Activated naive CD4-positive, alpha-beta T cell (primary cell): ENCODE measurements at places on chromosomes 5 and 9.

- DNase-seq, result no peak
Observed at GRCh38 chr5:153439130-153439529, 51.3 kb upstream of the GRIA1 start.

DNA sequence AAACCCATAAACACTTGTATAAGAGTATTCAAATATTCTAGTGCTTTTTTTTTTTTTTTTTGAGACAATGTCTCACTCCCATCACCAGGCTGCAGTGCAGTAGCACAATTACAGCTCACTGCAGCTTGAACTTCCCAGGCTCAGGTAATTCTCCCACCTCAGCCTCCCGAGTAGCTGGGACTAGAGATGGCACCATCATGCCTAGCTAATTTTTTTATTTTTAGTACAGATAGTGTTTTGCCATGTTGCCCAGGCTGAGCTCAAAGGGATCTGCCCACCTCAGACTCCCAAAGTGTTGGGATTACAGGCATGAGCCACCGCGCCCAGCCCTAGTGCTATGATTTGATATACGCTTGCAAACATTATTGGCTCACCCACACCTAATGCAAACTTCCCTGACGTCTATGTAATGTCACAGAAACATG lies 11.8 kb downstream of the IL6ST start:
- DNase-seq, result no peak

DNA sequence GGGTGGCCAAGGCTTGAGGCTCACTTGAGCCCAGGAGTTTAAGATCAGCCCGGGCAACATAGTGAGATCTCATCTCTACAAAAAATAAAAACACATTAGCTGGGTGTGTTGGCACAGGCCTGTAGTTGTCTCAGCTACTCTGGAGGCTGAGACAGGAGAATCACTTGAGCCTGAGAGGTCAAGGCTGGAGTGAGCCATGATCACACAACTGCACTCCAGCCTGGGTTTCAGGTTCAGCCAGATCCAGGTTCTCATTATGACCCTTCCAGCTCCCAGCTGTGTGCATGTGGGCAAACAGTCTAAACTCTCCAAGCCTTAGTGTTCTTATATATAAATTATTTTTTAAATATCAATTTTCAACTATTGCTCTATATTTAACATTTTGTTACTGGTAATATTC lies 67.9 kb downstream of the ALDH7A1 start:
- no peak for DNase-seq

DNA sequence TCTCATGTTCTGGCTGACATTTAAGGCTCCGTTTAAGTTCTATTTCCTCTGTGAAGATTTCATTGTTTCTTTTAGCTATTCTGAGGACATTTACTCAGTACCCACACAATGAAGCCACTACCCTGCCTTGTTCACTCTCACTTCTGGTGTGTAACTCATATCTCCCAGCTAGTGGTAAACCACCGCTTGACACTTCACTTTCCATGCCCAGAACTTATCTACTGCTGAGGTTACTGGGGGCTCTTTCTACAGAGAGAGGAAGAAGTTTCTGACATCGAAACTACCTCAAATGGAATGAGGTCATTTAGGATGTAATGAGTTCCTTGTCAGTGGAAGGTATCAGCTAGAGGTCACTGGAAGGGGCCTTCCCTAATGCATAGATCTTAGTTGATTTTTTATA lies 501.5 kb downstream of the DMAC1 start:
- DNase-seq, result no peak

- no peak for DNase-seq
Observed at GRCh38 chr5:9553561-9553960, 7.7 kb upstream of the SEMA5A start.

GRCh38 chr5:118862596-118862995 lies 125.8 kb downstream of the DTWD2 start:
- no peak for DNase-seq

DNA sequence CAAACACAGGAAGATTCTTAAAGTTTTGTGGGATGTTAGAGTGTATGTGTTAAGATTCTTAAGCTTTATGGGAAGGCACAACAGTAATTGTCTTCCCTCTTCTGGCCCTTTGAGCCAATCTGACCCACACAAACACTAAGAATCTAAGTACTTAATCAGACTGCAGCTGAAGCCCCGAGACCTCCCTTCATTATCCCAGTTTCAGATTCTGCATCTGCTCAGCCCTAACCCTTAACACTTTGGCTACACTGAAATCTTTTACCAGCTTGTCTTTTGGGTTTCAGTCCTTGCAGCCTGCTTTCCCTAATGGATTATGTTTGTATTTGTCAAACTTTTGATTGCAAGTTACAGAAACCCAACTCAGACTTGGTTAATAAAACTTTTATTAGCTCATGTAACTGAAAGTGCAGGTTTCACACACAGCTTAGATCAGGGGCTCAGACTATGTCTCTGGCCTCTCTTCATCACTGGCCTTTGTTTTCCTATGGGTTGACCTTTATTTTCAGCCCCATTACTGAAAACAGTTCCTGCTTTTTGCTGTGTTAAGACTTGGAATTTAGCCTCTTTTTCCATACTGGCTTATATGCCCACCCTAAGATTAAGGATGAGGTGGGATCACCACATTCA lies 71.5 kb downstream of the COX7C start:
- DNase-seq, result no peak

DNA sequence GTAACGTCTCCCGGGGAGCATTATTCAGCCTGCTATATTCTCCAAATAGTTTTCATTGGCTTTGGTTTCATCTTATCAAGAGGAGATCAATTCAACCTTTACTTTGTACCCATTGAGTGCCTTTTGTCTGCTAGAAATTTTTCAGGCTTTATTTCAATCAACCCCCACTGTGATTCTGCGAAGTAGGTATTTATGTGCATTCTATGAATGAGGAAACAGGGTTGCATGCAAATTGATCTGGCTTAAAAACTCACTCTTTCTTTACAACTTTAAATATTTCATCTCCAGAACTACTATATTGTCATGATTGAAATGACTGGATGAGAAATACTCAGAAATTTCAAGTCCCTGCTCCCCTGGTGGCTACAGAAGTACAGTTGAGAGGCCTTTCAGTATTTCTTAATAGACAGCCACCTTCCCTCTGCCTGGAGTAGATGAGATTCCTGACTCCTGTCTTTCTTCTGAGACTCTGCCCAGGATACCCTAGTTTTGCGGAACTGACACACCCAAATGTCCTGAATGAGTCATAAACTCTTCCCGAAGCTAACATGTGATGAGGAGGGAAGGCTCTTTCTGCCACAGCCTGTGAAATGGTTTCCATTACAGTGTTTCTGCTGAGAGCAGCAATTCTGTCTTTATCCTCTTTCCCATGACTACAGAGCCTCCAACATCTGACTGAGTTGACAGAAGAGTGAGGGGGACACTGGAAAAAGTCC lies 52.6 kb upstream of the TNC start:
- DNase-seq, result no peak

- DNase-seq, result no peak
Observed at GRCh38 chr5:58403822-58404433, 56.0 kb downstream of the PLK2 start.

GRCh38 chr5:50855001-50855400 lies 188.6 kb downstream of the PARP8 start:
- no peak for DNase-seq

DNA sequence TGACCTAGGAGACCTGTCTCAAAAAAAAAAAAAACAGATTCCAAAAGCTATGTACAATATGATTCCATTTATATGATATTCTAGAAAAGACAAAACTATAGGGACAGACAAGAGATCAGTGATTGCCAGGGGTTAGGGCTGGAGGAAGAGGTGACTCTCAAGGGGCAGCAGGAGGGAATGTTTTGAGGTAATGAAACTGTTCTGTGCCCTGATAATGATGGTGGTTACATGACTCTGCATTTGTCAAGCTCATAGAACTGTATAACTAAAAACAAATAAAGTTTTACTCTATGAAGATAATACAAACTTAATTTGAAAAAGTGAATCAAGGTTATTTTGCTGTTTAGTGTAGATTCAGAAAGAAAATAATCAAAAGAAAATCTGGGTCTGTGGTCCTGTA lies 125.3 kb upstream of the IQGAP2 start:
- no peak for DNase-seq

- no peak for DNase-seq
Observed at GRCh38 chr9:126569036-126569435, 44.7 kb upstream of the LMX1B start.

GRCh38 chr9:136282272-136282861 lies 21.5 kb downstream of the CCDC187 start:
- DNase-seq, result no peak

- no peak for DNase-seq
Observed at GRCh38 chr5:167965710-167966109, 325.7 kb upstream of the WWC1 start.

DNA sequence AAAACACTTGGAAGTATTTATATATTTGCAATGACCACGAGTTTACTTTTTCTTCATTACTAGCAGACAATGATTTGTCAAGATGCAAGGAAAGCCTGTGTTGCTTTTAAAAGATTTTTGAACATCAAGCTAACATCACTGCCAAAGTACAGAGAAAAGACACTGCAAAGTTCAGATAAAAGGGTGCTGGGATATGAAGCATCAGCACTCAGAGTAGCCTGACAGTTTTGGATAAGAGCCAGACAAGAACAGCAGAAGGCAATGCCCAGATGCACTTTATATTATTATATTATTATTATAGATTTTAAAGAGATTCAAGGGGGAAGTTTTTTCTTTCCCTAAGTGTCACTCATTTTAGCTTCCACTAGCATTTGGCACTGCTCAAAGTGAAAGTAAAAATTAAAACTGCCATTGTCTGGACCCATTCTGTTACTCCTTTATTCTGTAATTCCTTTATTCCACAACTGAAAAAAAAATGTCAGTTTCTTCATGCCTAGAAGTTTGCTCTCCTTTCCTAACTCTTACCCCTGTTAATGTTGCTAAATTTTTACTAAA lies 240.6 kb downstream of the EFNA5 start:
- DNase-seq, result no peak

DNA sequence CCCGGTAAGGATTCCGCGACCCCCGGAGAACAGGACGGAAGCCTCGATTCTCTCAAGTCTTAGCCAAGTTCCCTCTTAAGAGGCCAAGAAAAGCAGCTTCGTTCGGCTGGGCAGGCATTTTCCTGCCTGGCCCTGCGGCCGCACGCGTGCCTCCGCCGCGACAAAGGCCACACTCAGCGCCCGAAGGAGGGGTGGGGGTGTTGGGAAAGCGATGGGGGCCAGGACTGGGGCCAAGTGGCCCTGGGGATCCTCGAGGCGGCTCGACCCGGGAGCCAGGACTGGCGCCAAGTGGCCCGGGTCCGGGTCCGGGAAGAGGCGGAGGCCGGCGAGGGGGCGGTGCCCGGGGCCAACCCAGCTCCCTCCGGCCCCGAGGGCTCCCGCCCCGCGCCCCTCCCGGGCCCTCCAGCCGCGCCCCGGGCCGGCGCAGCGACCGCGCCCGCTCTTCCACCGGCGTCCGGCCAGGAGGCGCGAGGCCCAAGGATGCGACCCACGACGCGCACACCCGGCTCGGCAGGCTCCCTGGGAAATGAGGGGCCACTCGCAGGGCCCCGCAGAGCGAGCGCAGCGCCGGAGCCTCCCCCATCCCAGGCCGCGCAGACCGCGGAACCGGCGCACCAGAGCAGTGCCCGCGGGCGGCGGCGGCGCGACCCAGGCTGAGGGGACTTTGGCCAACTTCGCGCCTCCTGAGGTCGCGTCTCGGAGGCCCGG lies 756 bp downstream of the VAV2 start:
- DNase-seq, result no peak

DNA sequence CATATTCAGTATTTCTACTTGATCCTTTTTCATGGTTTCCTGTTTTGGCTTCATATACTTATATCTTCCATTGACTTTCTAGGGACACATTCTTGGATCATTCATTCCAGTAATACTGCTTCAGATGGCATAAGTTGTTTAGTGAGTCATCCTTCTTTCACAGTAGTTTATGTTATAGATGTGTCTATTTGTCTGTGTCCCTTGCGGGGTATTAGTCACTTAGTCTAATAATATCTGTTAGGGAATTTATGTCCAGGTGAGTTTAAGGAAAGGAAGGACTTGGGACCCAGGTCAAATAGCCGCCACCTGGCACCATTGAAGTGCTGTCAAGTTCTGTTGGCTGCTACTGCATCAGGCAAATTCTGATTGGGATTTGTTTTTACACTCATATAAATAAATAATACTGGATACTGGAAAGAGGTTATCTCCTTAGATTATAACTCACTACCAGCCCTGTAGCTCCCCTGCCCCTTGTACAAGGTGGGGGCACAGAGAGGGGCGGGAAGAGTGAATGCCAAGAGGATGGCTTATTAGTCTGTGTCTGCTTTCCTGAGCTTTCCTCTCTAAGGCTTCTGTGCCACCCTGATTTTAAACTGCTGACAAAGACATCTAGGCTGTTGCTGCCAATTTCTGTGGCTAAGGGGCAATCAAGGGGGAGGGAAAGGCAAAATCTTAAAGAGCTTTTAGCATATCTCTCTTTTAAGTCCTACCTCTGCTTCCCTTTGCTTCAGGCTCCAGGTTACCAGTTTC lies 64.9 kb downstream of the CDC42SE2 start:
- DNase-seq, result no peak

DNA sequence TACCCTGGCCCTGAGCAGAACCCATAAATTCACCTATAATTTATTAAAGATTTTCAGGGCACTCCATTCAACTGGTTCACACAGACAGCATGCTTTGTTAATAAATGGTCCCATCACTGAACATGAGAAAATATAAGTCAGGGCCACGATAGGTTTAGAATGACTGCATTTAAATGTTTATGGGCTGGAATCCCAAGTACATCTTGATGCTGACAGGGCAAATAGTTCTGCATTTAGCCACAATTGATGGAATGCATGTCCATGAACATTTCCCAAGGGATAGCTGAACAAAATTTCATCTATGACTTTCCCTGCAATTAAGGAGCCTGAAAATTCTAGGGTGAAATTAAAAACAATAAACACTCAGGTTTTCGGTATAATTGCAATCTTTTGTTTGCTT lies 124.5 kb downstream of the CAAP1 start:
- no peak for DNase-seq

GRCh38 chr5:126414874-126415502 lies 8.2 kb upstream of the GRAMD2B start:
- DNase-seq, result no peak

- no peak for DNase-seq
Observed at GRCh38 chr5:172035049-172035448, 28.6 kb upstream of the FBXW11 start.

GRCh38 chr9:20651939-20652338 lies 29.6 kb upstream of the MLLT3 start:
- DNase-seq, result no peak

DNA sequence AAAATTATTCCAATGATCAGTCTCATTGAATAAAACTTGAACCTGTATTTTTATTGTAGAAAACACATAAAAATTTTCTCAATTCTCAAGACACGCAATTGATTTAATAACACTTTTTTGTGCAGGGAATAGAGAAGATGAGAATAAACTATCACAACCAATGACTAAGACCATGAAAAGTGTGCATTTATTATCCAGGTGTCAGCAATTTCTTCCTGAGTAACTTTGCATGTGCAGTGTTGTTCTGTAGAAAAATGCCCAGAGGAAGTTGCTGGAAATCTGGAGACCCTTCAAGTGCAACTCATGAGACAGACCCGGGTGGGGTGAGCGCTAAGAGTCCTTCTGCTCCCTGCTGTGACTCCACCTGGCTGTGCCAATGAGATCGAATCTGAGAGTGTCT lies 405.7 kb downstream of the SEMA5A start:
- DNase-seq, result no peak

GRCh38 chr5:179245031-179245430 lies 100.2 kb downstream of the ADAMTS2 start:
- no peak for DNase-seq
